ENCODE measurements at places on chromosomes 4 and X. TPM values are rescaled to one million over a fixed set of nuclear protein-coding genes. Genes with fewer than 3 reads are reported as not detected.

The DGKQ gene
- 5.8 TPM for polyA plus RNA-seq

The CXorf49 gene
- polyA plus RNA-seq: not detected

The CSAG2 gene
- not detected for polyA plus RNA-seq

The REPS2 gene
- polyA plus RNA-seq: 18.4 TPM

The ITM2A gene
- 89.1 TPM for polyA plus RNA-seq

The OTC gene
- 0.14 TPM for polyA plus RNA-seq

The MID2 gene
- polyA plus RNA-seq: 10.9 TPM

The ATP5ME gene
- 272 TPM for polyA plus RNA-seq

The CSN1S1 gene
- not detected for polyA plus RNA-seq

All from right renal cortex interstitium (tissue), 3 donors.